Activated T-helper 2 cell treated with anti-CD3 and anti-CD28 coated beads, Interferon-gamma antibody, Interleukin-2, Interleukin-4, amounts not matched to agents 10 μg/mL and 5 μg/mL and 100 μg/mL, durations not matched to agents 14 hours and 24 hours and 36 hours (primary cell): ENCODE measurements at places on chromosomes 3 and 15.

DNA sequence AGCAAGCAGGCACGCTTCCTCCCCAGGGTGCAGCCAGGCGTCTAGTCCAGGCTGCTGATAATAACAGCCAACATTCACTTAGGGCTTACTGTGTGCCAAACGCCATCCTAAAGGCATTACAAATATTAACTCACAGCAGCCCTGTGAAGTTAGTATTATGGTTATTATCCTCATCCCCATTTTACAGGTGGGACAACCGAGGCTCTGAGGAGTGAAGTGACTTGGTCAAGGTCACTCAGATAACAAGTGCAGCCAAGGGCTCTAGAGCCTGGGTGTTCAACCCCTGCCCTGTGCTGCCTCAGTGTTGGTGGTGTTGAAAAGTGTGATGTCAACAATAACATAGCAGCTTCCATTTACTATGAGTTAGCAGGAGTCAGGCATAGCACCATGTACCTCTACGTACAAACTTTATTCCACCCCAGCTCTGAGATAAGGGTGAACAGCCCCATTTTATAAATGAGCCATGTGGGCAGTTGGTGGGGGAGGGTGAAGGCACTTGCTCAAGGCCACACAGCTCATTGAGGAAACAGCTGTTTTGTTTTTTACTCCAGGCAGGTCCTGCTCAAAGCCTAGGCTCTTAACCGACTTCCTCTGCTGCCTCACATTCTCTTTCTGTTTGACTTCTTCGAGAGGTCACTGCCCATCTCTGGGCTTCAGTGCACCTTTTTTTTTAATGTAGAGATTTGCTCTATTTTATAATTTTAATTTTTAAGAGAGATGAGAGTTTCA lies 24.0 kb upstream of the TRH start:
- DNase-seq = no peak

DNA sequence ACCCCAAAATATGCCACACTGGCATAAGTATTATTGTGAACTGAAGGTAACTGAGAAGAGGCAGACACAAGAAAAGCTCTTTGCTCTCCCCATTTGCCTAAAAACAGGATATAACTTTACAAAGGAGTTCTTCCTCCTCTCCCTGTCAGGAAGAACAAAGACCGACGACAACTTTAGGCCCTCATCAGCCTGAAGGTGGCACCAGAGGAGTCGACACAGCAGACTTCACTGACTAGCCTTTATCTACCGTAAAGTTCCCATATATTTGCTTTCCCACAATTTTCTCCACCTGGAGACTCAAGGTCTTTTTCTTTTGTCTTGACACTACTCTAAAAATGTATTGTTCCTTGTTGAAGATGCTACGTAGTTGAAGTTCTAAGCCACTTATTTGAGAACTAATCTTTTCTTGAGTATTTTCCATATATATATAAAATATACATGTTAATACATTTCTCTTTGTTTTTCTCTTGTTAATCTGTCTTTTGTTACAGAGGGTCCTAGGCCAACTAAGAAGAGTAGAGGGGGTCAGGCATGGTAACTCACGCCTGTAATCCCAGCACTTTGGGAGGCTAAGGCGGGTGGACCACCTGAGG lies 16.2 kb upstream of the XIRP1 start:
- DNase-seq = no peak

DNA sequence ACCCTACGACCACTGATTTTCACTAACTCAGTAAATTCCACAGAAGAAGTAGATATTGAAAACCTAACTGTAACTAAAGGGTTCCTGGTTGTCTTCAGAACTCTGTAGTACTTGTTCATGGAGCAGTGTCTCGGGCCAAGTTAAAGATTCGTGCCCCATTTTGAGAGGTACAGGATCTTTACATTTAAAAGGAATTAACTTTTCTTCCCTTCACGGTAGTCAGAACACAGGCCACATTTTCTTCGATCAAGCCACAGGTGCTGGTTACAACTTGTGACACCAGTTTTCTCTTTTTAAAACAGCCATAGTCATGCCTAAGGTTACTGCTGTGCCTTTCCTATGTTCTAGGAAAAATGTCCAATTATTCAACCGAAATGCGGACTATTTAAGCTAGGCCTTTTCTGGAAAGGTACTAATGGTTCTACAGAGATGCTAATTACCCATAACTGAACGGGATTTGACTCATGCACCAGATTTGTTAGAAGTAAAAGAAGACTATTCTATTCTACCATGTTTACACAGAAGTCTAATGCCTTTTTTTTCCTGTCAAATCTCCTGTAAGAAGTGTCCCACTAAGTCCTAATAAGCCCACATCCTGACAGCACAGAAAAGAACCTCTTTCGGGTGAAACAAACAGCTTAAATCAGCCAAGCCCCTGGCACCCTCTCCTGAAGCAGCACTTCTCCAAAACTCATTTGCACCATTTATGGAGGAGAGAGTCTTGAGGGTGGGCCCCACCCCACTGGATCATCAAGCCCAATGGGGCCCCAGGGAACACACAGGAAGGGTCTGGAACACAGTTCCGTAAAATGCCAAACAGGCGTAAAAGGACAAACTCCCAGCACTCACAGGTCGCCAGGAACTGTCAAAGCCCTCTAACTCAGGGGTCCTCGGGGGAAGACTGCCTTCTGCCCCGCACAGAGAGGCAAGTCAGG lies 1.9 kb downstream of the LRIG1 start:
- no peak for DNase-seq

DNA sequence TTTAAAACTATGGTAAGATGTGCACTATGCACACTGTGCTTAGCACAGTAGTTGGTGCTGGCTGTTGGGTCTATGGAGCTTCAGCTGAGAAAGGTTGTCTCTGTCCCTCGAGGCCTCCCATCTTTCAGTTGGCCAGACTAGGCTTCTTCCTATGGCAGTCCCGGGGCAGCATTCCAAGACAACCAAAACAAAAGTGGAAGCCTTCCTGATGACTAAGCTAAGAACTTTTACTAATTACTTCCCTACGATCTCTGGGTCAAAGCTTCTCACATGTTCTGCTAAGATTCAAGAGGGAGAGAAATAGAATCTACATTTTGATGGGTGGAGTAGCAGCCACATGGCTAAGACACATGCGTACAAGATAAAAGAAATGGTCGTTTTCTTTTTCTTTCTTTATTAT lies 342.8 kb downstream of the TUSC7 start:
- no peak for DNase-seq

- DNase-seq = no peak
Observed at GRCh38 chr15:64568765-64569164, 108.4 kb downstream of the ZNF609 start.

DNA sequence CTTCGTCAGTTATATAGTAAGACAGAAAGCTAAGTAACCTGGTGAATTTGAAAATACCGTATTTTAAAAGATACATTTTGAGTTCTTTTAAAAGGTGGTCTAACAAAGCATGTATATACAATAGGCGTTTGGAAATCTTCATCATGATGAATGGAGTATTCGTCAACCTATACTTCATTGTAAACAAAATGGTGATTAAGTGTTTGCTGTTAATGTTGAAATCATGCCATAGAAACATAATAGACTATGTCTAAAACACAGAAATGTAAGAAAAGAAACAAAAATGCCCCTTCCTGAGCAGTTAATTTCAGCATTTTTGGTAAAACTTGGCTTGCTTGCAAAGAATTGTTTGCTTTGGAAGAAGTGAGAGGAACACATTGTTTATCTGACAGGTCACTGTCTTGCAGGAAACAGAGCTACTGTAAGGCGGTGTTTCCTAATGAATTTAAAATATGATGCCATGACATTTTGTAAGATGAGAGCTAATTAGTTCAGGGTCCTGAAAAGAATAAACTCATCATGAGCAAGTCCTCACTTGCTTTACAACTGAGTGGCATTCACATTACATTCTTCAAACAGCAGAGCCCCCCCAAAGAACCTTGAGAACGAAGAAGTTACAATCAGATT lies 126.7 kb downstream of the SERPINI1 start:
- no peak for DNase-seq

DNA sequence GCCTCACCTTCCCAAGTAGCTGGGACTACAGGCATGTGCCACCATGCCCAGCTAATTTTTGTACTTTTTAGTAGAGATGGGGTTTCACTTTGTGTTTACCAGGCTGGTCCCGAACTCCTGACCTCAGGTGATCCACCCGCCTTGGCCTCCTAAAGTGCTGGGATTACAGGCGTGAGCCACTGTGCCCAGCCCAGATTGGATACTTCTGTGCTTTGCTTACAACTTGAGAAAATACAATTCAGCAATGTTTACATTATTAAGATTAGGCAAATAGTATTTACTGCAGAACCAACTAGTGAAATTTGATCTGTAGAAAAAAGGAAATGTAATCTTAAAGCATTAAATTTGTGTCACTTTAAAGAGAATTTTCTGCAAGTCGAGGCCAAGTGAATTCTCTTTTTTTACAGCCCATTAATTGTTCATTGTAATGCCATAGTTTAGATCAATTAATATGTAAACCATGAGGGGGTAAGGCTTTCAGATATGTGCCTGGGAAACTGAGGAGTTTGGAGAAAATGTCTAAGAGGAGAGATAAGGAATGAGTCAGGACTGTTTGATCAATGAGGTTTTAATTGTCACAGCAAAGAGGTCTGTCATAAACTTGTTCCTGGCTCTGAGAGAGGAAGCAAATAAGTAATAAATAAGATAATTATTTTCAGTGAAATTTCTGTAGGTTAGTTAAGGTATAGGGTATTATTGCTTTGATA lies 15.3 kb downstream of the PYDC2 start:
- no peak for DNase-seq

DNA sequence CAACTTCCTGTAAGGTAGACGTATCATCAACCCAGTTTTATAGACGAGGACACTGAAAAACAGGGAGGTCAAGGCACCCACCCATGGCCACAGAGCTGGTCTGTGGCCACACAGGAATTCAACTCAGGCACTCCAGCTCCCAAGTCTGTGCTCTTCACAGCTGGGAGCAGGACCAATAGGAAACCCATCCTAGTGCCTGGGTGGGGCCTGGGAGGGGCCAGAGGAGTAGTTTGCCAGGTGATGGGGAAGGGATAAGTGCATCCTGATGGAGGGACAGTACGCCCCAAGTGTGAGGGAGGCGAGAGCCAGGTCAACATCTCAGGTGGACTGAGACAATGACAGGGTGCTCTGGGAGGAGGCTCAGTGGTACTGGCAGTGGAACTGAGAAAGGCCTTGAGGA lies 22.0 kb downstream of the KIF9 start:
- no peak for DNase-seq
